SIG-M5 (cell line): ENCODE measurements at places on chromosomes 1 and 21.

- DNase-seq, result no peak
Observed at GRCh38 chr1:6819246-6820040, 34.2 kb downstream of the CAMTA1 start.

GRCh38 chr1:212752252-212752933, 39.2 kb downstream of the NSL1 start:
- peak; percentile 45 for DNase-seq

DNA sequence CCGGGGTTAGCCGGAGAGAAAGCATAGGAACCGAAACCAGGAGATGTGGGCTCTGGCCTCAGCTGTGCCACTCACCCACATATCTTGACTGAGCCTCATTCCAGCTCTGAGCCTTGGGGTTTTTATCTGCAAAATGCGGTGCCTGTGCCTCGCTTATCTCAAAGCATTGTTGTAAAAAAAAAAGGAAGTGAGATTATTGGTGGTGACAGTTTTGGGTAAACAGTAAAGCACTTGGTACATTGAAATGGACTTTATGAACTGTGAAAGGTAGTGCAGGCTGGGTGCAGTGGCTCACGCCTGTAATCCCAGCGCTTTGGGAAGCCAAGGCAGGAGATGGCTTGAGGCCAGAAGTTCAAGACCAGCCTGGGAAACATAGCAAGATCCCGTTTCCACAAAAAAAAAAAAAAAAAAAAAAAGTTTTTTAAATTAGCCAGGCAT, 3.8 kb downstream of the PTAFR start:
- peak; percentile 96 for DNase-seq

DNA sequence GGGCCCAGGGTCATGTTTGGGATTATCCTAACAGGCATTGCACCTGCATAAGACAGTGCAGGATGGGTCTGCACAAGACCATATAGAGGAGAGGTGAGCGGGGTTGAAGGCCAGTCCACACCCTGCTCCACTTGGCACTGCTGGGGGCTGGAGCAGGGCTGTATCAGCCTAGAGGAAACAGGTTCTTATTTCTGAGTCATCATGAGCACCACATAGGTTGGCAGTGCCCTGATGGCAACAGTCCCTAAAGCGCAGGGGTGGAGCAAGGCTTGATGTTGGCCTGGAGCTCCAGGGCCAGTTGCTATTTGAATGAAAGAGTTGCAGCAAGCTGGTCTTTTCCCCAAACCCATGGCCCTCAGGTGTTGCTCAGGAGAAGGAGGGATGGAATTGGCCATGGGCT, 29.8 kb upstream of the BMP8B start:
- no peak for DNase-seq

GRCh38 chr1:247647864-247648263, 31.7 kb downstream of the OR13G1 start:
- DNase-seq, result no peak

DNA sequence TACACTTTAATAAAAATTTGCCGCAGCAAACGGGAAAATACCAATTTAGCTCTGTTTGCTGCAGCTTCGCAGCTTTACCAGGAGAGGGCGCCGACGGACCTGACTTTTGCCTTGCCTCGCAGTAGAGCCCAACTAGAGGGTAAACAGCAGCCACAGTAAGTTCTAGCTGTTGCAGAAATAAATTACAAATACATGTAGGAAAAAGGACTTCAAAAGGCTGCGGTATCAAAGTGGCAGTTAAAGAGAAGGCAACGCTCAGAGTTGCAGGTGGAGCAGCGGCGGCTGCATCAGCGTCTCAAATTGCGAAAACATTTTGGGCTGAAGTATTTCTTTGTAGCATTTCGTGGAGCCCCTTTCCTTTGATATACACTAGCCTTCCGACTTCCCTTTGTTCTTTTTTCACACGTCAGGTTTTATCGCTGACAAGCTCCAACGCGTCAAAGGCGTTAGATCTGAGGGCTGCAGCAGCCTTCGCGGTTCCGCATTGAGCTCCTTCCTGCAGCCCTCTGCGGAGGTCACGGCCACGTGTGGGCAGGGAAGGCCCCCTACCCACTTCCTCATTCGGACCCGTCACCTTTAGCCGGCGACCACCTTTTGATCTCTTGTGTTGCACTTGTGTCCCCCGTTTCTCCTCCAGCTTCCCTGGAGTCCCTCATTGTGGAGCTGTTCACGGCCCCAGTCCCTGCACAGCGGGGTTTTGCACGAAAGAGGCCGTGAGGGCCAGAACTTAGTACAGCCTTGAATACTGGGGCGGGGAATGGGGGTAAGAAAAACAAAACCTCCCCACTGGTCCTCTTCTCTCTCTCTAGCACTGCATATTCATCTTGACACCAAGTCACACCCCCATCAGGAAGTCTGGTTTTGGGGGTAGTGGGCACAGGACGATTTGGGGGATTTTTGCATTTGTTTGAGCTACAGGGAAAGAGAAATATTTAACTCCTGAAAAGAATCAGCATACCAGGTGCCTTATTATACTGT, 72.8 kb downstream of the S1PR1 start:
- DNase-seq, result peak; percentile 13

- no peak for DNase-seq
Observed at GRCh38 chr1:22557341-22557950, 5.8 kb upstream of the EPHA8 start.
